ENCODE measurements at places on chromosomes 5 and 9.

DNA sequence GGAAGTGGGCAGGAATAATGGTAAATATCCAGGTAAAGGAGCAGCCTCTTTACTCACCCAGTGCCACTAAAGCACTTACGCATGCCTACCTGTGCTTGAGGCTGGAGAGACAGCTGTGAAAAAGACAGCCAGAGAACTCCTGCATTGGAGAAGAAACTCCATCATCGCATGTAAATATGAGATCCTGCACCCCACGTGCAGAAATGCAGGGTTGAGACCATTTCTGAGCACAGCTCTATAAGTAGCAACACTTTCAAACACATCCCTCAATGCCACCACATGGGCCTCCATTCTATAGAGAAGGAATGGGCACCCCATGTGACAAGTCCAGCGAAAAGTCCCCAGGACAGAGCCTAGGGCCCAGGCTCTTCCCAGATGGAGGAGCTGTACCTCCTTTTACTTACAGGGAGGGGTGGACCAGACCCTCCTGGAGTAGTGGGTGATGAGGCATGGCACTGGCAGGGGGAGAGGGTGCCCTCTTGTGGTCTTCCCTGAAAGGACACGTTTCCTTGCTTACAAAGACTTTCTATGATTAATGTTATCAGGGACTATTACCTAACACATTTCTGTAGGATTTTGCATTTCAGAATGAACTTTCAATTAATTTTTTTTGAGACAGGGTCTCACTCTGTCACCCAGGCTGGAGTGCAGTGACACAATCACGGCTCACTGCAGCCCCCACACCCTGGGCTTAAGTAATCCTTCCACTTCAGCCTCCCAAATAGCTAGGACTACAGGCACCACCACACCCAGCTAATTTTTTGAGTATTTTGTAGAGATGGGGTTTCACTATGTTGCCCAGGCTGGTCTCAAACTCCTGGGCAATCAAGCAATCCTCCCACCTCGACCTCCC, 55.3 kb upstream of the IL17B start:
- DNase-seq = peak; percentile 36

- peak; percentile 5 for DNase-seq
Measured at GRCh38 chr9:76403352-76403751, 9.1 kb upstream of the RFK start.

DNA sequence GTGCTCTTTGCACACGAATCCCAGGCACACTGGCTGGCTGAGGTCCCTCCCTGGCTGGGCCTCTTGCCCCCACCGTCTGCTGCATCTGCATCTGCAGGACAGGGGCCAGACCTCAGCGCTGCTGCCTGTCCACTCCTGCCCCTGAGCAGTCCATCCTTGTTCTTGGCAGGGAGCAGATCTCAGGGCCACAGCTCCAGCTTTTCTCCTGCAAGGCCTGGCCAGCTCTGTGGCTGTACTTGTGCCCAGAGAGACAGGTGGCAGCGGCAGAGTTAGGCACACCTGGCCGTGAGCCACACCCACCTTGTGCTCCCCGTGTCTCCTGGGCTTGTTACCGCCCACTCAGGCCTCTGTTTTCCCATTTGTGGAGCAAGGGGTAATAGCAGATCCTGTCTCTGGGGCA, 13.9 kb downstream of the NEK6 start:
- no peak for DNase-seq

DNA sequence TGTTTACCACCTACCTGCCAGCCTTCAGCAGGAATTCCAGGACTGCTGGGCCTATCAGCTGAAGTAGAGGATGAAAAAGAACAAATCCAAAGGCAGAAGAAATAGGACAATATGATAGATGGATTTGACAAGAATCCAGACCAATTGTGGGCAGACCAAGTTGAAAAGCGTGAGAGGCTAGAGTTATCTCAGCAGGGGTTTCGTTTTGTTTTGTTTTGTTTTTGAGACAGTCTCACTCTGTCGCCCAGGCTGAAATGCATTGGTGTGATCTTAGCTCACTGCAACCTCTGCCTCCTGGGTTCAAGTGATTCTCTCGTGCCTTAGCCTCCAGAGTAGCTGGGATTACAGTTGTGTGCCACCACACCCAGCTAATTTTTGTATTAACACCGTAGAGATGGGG, 113.2 kb downstream of the PALM2AKAP2 start:
- DNase-seq = no peak

DNA sequence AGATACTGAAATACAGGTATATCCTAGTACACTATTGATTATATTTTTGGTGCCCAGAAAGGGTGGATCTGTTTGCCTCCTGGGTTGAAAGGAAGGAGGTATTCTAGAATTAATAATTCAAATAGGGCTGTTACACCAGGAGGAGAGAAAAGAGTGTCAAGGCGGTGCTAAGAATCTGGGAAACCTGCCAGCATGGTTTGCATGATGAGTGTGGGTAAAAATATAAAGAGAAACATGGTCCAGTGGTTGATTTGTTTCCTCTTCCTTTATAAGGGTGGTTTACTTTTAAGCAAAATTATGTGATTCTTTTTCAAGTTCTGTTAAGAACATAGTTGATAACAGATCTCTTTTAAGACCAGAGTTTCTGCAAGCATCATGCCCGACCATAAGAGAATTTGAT, 69.4 kb upstream of the NFIB start:
- DNase-seq = no peak

DNA sequence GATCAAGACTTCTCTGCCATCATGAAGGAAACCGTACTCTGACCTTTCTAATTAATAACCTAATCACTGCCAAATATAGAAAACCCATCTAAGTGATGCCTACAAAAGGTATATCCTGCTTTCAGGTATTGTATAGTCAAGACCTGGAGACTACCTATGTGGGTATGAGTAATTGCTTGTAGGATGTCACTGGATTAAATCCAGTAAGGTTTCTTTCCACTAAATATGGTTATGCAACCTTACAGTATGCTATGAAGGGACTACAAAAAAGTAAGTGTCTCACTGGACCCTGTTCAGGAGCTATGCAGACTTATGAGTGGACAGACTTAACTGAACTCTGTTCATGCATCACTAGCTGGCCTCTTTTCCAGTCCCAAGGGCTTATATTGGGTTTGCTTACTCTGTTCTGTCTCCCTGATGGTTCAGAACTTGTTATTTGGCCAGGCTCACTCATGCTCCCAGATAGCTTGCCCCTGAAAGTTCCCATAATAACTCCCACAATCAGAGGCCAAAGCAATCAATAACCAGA, 51.1 kb downstream of the PDE6A start:
- no peak for DNase-seq

DNA sequence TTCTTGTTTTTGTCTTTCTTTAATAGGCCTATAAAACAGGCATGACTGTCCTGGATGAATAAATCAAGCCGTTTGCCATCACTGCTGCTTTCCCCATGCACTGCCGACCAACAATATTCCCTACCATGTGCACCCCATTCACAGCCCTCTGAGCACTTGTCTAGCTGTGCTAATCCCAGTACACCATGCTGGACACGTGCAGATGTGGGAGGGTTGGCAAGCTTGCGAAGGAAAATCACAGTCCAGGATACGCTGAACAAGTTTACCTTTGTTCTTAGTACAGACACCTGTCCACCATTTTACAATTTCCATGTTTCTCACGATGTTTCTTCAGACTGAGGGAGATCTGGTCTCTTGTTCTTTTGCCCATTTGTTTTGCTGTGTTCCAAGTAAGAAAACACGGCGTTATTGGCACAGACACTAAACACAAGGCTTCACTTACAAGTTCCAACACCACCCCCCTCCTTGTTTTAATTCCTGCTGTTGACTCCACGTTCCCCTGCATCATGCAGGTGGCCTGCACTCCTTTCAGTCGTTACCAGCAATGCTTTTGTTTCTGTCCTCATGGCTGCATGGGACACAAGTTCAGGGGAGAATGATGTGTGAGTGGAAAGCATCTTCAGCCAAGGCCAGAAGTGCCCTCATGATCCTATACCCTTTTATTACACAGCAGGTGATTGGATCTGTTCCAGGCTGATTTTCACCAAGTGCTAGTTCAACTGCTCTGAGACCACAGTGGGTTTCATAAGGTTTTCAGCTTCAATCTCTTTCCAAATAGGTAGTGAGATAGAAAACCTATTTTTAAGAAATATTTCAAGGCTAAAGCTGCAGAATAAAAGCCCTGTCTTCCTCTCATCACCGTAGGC, 608.9 kb downstream of the IRX1 start:
- DNase-seq = no peak

- peak; percentile 33 for DNase-seq
Measured at GRCh38 chr5:72151169-72151568, 43.9 kb downstream of the MAP1B start.

DNA sequence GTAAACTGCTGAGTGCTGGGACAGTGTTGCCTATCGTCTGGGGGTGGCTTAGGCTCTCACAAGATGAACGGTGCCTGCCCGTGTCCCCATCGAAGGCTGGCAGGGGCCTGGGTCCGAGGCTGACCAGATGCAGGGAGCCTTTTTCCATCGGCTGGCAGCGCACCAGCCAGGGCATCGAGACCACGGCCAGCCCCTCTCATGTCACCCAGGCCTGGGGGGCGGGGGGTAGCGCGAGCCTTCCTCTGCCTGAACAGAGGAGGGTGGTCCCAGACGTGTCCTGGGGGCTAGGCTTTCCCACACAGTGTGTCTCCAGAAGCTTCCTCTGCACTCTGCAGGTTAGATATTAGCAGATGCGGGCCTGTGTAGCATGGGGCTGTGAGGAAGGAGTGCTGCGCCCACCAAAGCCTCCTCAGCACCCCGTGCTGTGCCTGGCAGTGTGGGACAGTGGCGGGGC, 17.3 kb downstream of the FGD3 start:
- DNase-seq = no peak

DNA sequence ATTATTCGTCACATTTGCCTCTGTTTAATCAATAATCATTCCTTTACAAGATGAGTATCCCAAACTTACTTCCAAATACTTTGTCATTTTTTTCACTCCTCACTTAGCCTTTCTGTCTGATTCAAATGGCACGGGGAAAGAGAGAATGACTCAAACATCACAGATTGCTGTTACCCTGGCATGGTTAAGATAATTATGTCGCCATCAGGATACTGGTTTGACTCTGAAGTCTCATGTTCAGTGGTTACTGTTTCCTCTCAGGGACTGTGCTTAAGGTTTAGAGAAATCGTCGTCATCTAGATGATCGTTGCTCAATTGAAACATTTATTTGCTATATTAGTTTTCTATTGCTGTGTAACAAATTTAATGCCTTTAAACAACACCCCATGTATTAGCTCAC, 45.2 kb upstream of the RAD23B start:
- DNase-seq = no peak

DNA sequence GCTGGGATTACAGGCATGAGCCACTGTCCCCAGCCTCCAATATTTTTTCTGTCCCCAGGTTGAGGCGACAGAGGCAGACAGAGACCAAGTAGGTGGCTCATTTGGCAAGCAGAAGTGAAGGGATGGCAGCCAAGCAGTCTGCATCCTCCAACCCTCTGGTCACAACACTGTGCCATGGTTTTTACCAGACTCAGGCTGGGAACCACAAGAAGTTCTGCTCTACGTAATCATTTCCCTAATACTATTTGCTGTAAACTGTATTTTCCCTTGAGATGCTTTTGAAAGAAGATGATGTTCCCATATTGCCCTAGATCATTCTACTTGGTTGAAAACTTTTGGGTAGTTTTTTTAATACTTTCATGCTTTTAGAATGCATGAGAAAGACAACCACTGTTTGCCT, 40.5 kb downstream of the PTTG1 start:
- no peak for DNase-seq

DNA sequence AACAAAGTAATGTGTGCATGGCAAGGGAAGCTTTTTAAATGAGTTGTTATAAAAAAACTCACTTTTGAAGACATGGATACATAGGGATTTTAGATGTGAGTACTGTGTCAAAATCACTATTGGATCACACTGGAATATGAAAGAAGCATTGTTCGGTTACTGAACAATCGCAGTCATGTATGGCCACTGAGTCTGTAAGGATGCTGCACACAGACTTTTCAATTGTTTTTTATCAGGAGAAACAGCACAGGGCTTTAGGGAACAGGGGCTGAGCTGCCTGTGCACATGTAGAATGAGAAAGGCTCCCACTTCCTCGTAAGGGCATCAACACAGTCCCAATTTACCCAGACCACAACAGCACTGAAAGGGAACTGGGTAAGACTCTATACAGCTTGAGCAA, 1333.9 kb upstream of the DMAC1 start:
- DNase-seq = no peak

- peak; percentile 58 for DNase-seq
Measured at GRCh38 chr5:134224888-134225779, 739 bp downstream of the PPP2CA start.

DNA sequence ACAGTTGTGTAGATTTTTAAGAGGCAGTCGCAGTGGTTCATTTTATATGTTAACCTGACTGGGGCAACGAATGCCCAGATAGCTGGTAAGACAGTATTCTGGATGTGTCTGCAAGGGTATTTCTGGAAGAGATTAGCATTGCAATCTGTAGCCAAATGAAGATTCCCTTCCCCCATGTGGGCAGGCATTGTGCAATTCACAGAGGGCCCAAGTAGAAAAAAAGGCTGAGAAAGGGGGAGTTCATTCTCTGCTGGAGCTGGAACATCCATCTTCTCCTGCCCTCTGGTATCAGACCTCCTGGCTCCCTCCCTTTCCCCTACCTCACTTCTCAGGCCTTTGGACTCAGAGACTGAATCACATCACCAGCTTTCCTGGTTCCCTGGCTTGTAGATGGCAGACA, 70.6 kb downstream of the TENT4A start:
- DNase-seq = no peak

DNA sequence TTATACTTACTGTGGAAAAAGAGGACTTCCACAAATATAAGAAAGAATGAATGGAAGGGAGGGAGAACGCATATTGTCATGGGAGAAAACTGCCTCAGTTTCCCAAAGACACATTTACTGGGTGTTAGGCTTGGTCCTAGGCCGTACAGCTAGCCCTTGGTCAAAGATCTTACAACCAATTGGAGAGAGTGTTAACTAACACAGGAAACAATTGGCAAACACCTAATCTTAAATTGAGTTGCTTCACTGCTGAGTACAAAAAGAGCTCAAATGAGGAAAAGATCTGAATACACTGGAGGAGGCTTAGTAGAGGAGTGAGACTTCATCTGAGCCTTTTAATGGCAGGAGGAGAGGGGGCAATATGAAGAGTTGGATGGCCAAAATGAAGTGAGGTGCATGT, 161.7 kb downstream of the GLIS3 start:
- DNase-seq = no peak

GRCh38 chr9:105007143-105007542, 79.2 kb upstream of the ABCA1 start:
- DNase-seq = no peak

GRCh38 chr5:31113666-31114350, 79.7 kb upstream of the CDH6 start:
- DNase-seq = no peak

- DNase-seq = no peak
Measured at GRCh38 chr9:89493181-89493580, 4.7 kb downstream of the SEMA4D start.

DNA sequence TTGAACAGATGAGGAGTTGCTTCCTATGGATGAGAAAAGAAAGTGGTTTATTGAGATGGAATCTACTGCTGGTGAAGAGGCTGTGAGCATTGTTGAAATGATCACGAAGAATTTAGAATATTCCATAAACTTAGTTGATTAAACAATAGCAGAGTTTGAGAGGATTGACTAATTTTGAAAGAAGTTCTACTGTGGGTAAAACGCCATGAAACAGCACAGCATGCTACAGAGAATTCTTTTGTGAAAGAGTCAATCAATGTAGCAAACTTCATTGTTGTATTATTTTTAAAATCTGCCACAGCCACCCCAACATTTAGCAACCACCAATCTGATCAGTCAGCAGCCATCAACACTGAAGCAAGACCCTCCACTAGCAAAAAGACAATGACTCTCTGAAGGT, 309.1 kb downstream of the SPOCK1 start:
- DNase-seq = no peak
